ENCODE measurements at places on chromosomes 5 and 9.
A peak's percentile ranks its signal among the peaks of the same experiment; 100 is the strongest.

DNA sequence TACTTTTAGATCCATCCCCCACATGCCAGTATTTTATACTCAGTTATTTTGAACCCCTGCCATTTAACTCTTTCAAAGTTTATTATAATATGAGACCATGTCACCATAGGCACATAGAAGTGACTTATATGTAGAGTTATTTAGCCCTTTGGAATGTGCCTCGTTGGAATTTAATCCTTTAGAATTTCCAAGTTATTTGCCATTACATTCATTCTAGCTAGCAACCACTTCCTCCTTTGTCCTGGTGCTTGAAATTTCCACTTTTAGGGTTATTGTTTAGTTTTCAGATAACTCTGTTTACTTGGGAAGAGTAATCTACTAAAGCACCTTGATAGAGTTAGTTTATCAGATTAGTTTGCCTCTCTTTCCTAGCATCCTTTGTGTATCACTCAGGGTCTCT lies 82.8 kb upstream of the TLE1 start:
- DNase-seq: no peak

- no peak for DNase-seq
Measured at GRCh38 chr5:67963789-67964519, 251.6 kb upstream of the PIK3R1 start.

- DNase-seq: peak; percentile 79
Measured at GRCh38 chr5:54091307-54092130, 218.9 kb downstream of the ARL15 start.

DNA sequence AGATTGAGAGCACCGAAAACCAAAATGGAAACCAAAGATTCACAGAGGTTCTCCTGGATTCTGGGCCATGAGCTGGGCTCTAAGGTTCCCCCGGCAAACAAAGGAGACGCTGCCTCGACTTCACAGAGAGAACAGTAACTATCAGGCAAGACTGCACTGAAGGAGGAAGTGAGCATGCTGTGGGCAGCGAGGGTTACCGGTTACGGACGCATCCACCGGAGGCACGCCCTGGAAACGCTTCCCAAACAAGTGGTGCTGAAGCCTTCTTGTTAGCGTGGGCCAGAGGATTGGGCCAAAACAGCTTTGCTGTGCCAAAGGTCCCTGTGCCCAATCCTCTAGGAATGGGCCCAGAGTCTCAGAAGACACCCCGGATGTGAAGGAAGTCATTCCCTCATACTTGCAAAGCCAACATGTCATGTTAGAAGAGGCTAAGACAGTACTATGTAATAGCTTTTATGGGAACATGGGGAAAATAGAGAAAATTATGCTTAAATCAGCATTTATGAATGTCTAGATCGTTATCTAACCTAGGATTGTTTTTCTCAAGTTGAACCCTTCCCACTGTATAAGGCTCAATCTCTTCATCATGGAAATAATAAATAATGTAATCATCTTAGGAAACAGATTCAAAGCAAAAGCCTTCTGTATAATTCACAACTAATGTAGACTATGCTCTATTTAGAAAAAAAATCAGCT lies 145.4 kb downstream of the GABBR2 start:
- DNase-seq: no peak

- DNase-seq: no peak
Measured at GRCh38 chr9:27157736-27158135, 48.7 kb downstream of the TEK start.
